Left lung (tissue), 14 donors: ENCODE measurements at places on chromosomes 13 and 19. TPM values are rescaled to one million over a fixed set of nuclear protein-coding genes. Genes with fewer than 3 reads are reported as not detected.
A peak's percentile ranks its signal among the peaks of the same experiment; 100 is the strongest.

Gene TEX101
- total RNA-seq: not detected

DNA sequence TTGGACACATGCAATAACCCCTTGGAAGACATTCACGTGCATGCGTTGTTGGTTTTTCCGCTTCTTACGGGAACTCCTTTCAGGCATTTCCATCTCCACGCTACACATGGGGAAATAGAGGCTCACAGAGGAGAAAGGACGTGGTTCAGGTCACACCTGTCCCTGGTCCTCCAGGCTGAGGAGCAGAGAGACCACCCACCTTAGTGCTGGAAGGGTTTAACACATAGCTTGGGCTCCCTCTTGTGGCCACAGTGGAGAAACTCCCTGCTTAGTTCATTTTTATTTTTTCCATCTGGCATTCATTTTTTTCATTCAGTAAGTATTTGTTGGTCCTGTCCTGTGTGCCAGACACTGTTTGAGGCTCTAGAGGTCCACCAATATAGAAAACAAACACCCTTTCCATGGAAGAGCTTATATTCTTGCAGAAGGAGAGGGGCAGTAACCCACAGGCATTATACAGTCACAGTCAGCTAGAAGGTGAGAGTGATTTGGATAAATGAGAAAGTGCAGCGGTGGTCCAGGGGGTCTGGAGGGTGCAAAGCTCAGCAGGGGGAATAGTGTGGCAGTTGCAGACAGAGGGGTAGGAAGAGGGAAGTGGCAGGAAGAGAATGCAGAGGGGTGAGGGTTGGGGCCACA, 24.2 kb upstream of the TTYH1 start:
- H3K27me3 ChIP-seq: peaks cover 4% of the 10 kb centered on the region
- no peak overlapping the region for H3K4me3 ChIP-seq
- no peaks in the 10 kb centered on the region for H3K36me3 ChIP-seq
- peaks cover 45% of the 10 kb centered on the region for H3K4me1 ChIP-seq
- DNase-seq: no peak

GRCh38 chr13:33125821-33126570, 109.8 kb downstream of the KL start:
- no peak for DNase-seq
- no peak overlapping the region for H3K4me3 ChIP-seq
- peaks cover 47% of the 10 kb centered on the region for H3K4me1 ChIP-seq

Gene RASAL3
- total RNA-seq: 7.6 TPM

GRCh38 chr19:42285541-42285941, 16.4 kb upstream of the PRR19 start:
- DNase-seq: no peak
- no peak overlapping the region for H3K4me3 ChIP-seq
- H3K36me3 ChIP-seq: peaks cover 39% of the 10 kb centered on the region
- H3K27me3 ChIP-seq: no peaks in the 10 kb centered on the region

Gene CCL25
- total RNA-seq: not detected

Gene LILRA1
- total RNA-seq: 1.8 TPM

- no peak for DNase-seq
- H3K4me3 ChIP-seq: no peak overlapping the region
- H3K27ac ChIP-seq: no peak overlapping the region
- H3K36me3 ChIP-seq: no peaks in the 10 kb centered on the region
- no peaks in the 10 kb centered on the region for H3K27me3 ChIP-seq
Measured at GRCh38 chr13:105200181-105200580, 1335.3 kb downstream of the EFNB2 start.

Gene ZIC2
- not detected for total RNA-seq

DNA sequence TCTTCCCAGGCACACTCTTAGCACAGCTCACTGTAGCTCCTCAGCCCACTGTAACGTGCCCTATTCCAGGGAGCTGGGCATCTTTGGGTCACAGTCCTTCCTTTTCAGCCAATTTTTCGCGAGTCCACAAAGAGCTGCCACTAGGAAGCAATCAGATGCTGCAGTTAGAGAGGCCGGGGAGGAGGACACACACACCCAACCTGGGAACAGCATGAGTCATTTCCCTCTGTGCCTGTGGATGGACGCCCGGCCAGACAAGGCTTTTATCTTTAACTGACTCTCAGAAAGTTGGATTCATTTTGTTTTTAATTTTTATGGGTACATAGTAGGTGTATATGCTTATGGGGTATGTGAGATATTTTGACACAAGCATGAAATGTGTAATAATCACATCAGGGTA, 918.6 kb downstream of the UQCRFS1 start:
- no peak for DNase-seq
- H3K4me3 ChIP-seq: no peak overlapping the region
- H3K27me3 ChIP-seq: peaks cover 11% of the 10 kb centered on the region
- H3K36me3 ChIP-seq: no peaks in the 10 kb centered on the region
- no peaks in the 10 kb centered on the region for H3K4me1 ChIP-seq

Gene ATXN8OS
- not detected for total RNA-seq

- no peak overlapping the region for H3K4me3 ChIP-seq
- H3K27me3 ChIP-seq: no peaks in the 10 kb centered on the region
- H3K4me1 ChIP-seq: peaks cover 13% of the 10 kb centered on the region
Measured at GRCh38 chr19:21587549-21587948, 82.1 kb downstream of the ZNF429 start.

GRCh38 chr13:110136660-110137585, 170.0 kb downstream of the COL4A1 start:
- no peak overlapping the region for H3K4me3 ChIP-seq
- no peak for DNase-seq
- H3K27ac ChIP-seq: peak overlapping the region; percentile 97
- no peaks in the 10 kb centered on the region for H3K36me3 ChIP-seq

GRCh38 chr13:40755082-40755700, 15.8 kb downstream of the MRPS31 start:
- no peaks in the 10 kb centered on the region for H3K4me1 ChIP-seq
- no peaks in the 10 kb centered on the region for H3K27me3 ChIP-seq
- no peaks in the 10 kb centered on the region for H3K36me3 ChIP-seq
- H3K4me3 ChIP-seq: no peak overlapping the region
- DNase-seq: no peak

DNA sequence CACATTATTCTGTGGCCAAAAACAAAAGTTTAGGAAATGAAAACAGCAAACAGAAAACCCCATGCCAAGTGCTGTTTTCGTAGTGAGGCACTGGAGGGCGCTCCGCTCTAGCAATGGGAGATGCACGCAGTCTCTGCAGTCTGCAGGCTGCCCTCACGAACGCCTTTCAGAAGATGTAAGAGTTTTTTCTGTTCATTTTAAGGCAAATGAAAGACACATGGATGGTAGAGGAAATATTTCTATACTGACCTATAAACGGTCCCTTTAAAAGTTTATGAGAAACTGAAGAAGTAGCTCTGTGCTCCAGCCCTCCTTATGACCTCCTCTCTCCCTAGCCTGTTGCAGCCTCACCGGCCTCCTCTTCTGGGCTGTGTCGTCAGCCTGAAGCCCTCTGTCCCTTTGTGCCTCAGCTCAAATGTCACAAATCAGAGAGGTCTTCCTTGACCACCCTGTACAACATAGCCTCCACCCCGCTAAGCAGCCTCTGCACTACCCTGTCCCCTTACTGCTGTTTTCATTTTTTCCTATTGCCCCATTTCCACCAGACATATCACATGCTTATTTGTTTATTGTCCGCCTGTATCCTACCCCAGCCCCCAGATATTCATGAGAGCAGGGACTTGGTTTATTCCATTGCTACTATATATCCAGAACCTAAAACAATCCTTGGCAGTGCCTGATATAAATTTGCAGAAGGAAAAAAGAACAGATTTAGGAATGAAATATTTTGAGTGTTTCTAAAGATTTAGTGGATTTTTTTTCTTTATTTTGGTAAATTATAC, 116.4 kb downstream of the TM9SF2 start:
- no peaks in the 10 kb centered on the region for H3K27me3 ChIP-seq
- H3K27ac ChIP-seq: no peak overlapping the region
- no peaks in the 10 kb centered on the region for H3K36me3 ChIP-seq
- no peak overlapping the region for H3K4me3 ChIP-seq
- no peaks in the 10 kb centered on the region for H3K4me1 ChIP-seq
- no peak for DNase-seq

DNA sequence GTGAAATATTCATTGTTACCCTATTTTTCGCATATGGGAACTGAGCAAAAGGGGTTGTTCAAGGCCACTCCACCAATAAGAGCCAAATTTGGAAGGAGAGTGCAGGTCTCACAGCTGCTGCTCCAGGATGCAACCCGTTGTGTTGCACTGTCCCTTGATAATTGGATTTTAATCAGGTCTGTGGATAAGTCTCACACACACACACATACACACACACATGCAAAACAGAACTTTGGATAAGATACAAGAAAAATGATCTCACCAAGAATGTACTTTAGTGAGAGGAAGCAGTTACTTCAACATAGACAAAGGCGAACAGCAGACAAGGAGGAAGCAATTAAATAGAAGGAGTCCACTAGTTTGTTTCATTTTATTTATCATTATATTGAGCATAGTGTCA, 127.3 kb upstream of the EDNRB start:
- no peaks in the 10 kb centered on the region for H3K4me1 ChIP-seq
- H3K4me3 ChIP-seq: no peak overlapping the region
- no peak for DNase-seq
- no peak overlapping the region for H3K27ac ChIP-seq
- no peaks in the 10 kb centered on the region for H3K36me3 ChIP-seq

GRCh38 chr13:80586356-80586755, 245.4 kb upstream of the SPRY2 start:
- H3K27ac ChIP-seq: no peak overlapping the region
- H3K36me3 ChIP-seq: no peaks in the 10 kb centered on the region
- H3K4me3 ChIP-seq: no peak overlapping the region
- no peaks in the 10 kb centered on the region for H3K4me1 ChIP-seq
- H3K27me3 ChIP-seq: no peaks in the 10 kb centered on the region

Gene YIPF2
- 68.4 TPM for total RNA-seq

Gene NLRP12
- 2.5 TPM for total RNA-seq

GRCh38 chr13:42412812-42413483, 141.0 kb downstream of the AKAP11 start:
- H3K36me3 ChIP-seq: no peaks in the 10 kb centered on the region
- H3K4me3 ChIP-seq: no peak overlapping the region
- no peaks in the 10 kb centered on the region for H3K27me3 ChIP-seq
- no peak overlapping the region for H3K27ac ChIP-seq
- no peak for DNase-seq
- H3K4me1 ChIP-seq: no peaks in the 10 kb centered on the region

DNA sequence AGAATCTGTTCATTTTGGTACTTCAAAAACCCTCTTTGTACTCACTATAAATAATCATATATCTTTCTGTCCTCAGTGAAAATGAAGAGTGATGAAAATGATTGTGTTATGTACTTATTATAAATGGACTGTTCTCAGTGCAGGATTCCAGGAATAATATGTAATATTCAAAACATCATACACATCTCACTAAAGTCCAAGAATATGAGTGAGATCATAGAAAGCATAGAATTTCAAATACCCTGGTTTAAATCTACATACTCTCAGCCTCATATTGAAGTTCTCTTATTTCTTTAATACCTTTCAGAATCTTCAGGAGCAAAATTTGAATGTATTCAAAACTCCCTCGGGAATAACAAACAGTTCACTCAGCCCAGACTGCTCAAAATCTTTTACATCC, 868.0 kb downstream of the SLITRK6 start:
- peaks cover 3% of the 10 kb centered on the region for H3K4me1 ChIP-seq
- H3K27ac ChIP-seq: no peak overlapping the region
- no peaks in the 10 kb centered on the region for H3K27me3 ChIP-seq
- H3K36me3 ChIP-seq: no peaks in the 10 kb centered on the region
- no peak for DNase-seq
- H3K4me3 ChIP-seq: no peak overlapping the region

DNA sequence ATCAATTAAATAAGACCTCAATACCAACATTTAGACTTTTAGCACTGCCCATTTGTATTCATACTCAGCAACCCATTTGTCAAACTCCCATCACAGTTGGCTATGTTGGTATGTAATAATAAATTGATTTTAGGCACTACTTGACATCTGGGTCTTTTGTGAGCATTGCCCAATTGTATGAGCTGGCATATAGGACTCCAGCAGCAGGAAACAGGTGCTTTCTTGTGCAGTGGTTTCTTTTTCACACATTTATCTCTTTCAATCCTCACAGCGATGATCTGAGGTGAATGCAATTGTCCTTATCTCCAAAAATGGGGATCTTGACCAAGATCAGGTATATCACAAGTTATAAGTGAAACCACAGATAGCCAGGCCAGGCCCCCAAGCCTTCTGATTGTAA, 96.9 kb upstream of the OXGR1 start:
- H3K27ac ChIP-seq: no peak overlapping the region
- H3K27me3 ChIP-seq: no peaks in the 10 kb centered on the region
- no peak overlapping the region for H3K4me3 ChIP-seq

GRCh38 chr13:59398127-59398526, 765.6 kb downstream of the DIAPH3 start:
- peak overlapping the region; percentile 13 for H3K27ac ChIP-seq
- H3K4me1 ChIP-seq: no peaks in the 10 kb centered on the region
- no peak for DNase-seq
- H3K36me3 ChIP-seq: no peaks in the 10 kb centered on the region
- H3K4me3 ChIP-seq: no peak overlapping the region

Gene IGFL1
- not detected for total RNA-seq

Gene PNMA8A
- total RNA-seq: 3.8 TPM

- H3K36me3 ChIP-seq: peaks cover 43% of the 10 kb centered on the region
- no peak for DNase-seq
- no peaks in the 10 kb centered on the region for H3K27me3 ChIP-seq
- no peaks in the 10 kb centered on the region for H3K4me1 ChIP-seq
- no peak overlapping the region for H3K27ac ChIP-seq
Measured at GRCh38 chr19:7373862-7374261, 25.1 kb downstream of the ARHGEF18 start.

Gene BABAM1
- total RNA-seq: 73.1 TPM

- H3K4me1 ChIP-seq: no peaks in the 10 kb centered on the region
- H3K27ac ChIP-seq: no peak overlapping the region
- H3K4me3 ChIP-seq: no peak overlapping the region
- no peaks in the 10 kb centered on the region for H3K27me3 ChIP-seq
Measured at GRCh38 chr19:2341982-2342381, 13.5 kb downstream of the SPPL2B start.

DNA sequence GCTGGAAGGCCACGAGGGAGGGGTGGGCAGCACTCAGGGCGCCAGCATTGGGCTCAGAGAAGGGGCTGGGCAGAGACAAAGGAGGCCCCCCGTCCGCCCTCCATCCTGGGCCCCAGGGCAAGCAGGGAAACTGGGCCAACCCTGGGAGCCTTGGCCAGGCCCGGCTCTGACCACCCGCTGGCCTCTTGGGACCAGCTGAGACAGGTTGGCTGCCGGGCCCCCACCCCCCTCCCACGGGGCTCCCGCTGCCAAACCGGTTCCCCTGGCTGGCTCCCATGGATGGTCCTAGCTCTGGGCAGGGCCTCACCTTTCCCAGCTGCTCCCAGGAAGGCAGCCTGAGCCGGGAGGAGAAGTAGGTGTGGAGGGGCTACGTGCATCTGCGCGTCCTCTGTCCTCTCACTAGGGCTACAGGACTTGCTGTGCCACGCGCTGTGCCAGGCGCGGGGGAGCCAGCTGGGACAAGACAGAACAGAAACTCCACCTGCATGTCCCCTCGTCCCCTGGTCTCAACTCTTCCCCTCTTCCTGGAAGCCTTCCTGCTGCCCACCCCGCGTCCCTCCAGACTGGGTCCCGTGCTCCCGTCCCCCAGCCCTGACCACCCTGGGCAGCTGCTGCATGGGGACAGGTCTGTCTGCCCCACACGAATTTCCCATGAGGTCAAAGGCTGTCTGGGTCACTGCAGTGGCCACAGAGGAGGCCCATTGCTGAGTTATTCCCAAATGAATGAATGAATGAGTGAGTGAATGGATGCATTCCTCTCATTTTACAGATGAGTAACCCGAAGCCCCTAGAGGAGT, 29.1 kb upstream of the NCCRP1 start:
- H3K36me3 ChIP-seq: no peaks in the 10 kb centered on the region
- peak; percentile 70 for DNase-seq
